Dermis microvascular lymphatic vessel endothelial cell (primary cell): ENCODE measurements at places on chromosomes 7 and 10.

- DNase-seq, result no peak
Observed at GRCh38 chr10:110676016-110676415, 31.9 kb downstream of the RBM20 start.

DNA sequence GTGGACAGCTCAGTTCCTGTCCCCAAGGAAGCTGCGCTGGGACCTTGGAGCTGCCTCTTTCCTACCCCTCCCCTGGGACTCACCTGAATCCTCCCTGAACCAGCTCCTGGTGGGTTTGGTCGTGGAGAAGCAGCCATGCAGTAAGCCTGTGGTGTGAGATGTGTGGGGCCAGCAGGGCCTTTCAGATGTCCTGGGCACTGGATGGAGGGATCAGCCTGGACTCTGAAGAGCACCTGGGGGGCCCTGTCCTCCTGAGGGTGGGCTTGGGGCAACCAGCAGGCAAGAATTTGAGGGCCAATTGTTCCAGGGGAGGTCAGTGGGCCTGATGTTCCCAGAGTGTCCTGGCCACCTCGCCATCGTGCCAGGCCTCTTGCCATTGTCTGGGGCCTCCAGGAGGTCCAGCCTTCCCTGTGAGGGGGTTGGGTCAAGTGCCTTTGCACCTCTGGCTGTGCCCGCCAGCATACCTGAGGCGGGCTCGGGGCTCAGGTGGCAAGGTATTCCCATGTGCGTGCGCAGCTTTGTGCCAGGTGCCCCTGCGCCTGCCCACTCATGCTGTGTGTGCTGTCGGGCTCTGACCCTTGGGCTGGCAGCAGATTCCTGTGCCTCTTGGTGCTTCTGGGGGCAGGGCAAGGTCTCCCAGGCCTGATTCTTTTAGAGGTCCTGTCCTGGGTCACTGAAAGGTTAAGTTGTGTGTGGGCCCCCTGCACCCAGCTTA lies 7.3 kb downstream of the TRIM8 start:
- DNase-seq, result no peak

- DNase-seq, result no peak
Observed at GRCh38 chr10:49113741-49114141, 1.6 kb downstream of the VSTM4 start.

DNA sequence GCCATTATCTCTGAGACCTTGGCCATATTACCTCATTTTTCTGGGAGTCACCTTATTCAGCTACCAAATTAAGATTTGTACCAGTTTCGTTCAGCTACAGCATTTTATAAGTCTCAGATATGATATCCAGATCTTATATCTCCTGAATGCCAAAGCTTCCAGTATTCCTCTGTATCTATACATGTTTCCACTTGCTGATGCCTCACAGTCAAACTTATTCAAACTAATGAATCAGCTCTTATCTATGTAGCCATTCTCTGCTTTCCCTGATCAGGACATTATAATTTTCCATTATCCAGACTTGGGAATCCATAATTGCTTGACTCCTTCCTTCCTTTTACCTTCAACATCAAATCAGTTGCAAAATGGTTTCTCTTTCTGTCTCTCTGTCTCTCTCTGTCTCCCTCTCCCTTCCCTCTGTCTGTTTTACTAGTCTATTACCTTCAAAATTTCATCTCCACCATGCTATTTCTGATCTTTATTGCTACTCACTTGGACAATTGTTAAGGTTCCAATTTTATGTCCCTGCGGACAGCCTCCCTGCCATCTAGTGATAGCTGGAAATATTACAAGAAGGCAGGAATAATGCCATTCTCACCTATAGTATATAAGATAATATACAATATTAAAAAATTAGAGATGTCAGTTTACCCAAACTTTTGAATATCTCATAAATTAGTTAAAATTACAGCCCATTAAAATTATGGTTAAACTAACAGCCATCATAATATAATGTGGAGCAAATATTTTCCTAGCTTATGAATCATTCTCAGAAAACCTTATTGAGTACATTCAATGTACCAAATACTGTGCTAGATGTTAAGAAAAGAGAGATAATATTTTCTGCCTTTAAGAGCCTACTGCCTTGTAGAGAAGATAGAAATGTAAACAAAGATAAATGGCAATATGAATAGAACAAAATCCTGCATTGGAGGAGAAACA lies 89.8 kb downstream of the PCLO start:
- no peak for DNase-seq

DNA sequence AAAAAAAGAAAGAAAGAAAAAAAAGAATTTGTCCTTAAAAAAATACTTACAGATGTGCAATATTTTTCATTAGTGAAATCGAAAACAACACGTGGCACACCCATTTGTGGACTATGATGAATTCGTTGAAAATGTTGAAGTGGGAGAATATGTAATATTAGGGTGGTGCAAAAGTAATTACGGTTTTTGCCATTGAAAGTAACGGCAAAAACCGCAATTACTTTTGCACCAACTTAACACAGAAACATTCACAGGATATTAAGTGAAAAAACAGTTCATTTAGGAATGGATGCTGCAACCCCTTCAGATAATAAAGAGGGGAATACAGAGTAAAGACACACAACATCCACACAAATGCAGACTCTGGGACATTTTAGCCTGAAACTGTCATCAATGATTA lies 96.0 kb downstream of the CALN1 start:
- DNase-seq, result no peak

- no peak for DNase-seq
Observed at GRCh38 chr10:94443047-94443446, 40.7 kb downstream of the TBC1D12 start.

- DNase-seq, result no peak
Observed at GRCh38 chr10:45440511-45441062, 66.6 kb downstream of the ALOX5 start.

DNA sequence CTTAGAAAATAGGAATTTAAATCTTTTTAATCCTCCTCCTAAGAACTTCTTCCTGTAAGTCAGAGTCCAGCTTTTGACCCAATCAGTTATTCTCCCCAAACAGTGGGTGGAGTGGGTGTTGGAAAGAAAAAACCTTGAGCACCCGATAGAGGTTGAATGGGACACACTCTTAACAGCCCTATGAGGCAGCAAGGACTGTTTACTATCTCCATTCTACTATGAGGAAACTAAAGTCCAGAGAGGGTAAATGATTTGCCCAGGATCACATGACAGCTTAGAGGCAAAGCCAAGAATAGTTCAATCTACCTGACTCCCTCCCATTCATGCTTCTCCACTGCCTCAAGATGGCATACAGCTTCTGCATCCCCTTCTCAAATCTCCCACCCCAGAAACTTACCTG lies 57.6 kb upstream of the SLC35B4 start:
- DNase-seq, result no peak

DNA sequence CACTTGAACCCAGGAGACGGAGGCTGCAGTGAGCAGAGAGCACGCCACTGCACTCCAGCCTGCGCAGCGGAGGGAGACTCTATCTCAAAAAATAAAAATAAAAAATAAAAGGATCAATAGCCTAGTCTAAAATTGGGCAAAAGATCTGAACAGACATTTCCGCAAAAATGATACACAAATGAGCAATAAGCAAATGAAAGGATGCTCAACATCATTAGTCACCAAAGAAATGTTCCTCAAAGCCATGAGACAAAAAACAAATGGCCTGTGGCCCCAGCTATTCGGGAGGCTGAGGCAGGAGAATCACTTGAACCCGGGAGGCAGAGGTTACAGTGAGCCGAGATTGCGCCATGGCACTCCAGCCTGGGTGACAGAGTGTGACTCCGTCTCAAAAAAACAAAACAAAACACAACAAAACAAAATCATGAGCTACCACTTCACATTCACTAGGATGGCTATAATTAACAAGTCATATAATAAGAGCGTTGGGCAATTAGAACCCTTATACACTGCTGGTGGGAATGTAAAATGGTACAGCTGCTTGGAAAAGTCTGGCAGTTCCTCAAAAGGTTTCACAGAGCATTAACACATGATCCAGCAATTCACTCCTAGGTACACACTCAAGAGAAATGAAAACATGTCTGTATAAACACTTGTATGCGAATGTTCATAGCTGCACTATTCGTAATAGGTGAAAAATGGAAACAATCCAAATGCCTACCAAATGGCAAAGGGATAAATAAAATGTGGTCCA lies 3.1 kb downstream of the DAGLB start:
- no peak for DNase-seq

- no peak for DNase-seq
Observed at GRCh38 chr10:44016589-44017482, 368.1 kb downstream of the CXCL12 start.

DNA sequence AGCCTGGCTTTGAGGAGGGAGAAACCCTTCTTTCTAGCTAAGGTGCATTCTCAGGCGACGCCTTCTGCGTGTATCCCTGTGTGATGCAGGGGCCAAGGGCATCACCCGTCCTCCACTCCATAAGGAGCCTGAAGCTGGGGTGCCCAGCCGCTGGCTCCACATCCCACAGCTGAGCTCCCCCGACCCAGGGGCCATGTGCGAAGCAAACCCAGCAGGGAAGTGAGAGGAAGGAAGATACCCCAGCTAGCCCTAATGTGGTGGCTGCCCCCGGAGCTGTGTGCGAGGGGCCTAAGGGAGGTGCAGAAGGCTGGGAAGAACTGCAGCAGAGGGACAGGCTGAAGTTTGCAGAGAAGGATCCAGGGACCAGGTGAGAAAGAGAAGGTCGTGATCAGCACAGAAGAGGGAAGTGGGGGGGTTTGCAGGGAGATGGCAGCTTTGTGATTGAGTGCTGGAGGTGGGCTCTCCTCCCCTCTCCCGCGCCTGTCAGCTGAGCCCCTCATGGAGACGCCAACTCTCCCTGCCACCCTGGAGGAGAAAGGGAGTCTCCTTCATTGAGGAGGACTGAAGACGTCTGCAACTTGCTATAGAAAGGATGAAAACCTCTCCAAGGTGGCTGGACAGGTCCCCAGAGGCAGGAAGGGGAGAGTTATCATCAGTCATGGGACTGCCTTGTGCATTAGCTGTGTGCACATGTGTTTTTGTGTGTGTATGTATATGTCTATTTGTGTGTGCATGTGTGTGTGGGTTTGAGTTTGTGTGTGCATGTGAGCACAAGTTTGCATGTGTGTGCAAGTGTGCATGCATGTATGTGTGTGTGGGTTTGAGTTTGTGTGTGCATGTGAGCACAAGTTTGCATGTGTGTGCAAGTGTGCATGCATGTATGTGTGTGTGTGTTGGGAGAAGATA lies 3.5 kb upstream of the CALML5 start:
- DNase-seq, result no peak

GRCh38 chr10:117736655-117737054 lies 194.1 kb downstream of the EMX2 start:
- DNase-seq, result no peak

DNA sequence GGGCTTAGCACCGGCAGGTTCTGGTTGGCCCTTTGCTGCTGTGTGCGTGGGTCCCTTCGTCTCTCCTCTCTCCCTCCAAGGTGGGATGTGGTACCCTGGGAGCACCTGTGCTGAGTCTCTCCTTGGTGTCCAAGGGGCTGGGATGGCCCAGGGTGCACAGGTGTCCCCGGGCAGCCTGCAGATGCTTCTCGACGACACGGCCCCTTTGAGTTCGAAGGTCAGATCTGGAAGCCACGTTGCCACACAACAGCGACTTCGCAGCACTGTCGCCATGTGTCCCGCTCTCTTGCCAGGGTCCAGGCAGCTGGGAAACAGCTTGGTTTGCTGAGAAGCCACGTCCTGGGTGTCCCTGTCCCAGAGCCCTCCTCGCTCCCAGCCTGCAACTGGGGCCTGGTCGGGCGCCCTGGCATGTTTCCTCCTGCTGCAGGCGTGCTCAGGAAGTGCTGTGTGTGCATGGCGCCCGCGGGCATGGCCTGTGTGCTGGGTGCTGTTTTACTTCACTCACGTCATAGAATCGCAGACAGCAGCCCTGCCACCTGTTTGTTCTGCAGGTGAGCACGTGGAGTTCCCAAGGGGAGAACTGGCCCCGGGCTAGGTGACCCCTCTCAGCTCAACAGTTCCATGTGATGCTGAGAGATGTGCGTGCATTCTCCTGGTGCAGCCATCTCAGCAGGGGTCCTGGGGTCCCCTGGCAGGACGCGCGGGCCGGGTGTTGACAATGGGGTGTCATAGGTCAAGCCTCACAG lies 70.9 kb downstream of the DNAJB6 start:
- no peak for DNase-seq

DNA sequence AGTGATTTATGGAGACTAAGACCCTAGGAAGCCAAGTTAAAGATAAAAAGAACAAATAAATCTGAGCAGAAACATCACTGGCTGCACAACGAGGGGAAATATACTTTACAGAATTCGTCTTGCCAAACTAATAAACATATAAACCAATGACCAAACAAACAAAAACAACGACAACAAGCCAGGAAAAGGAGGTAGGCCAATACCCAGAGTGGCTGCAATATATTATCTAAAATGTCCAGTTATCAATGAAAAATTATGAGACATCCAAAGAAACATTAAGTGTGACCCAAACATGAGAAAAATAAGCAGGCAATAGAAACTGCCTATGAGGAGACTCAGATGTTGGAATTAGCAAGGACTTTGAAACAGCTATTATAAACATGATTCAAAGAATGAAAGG lies 81.0 kb downstream of the PKD1L1 start:
- DNase-seq, result no peak

- DNase-seq, result no peak
Observed at GRCh38 chr10:96541921-96542320, 28.2 kb upstream of the TLL2 start.

- DNase-seq, result no peak
Observed at GRCh38 chr7:34128762-34129161, 223.4 kb downstream of the BMPER start.

GRCh38 chr7:155482511-155483183 lies 24.7 kb downstream of the EN2 start:
- DNase-seq, result no peak

DNA sequence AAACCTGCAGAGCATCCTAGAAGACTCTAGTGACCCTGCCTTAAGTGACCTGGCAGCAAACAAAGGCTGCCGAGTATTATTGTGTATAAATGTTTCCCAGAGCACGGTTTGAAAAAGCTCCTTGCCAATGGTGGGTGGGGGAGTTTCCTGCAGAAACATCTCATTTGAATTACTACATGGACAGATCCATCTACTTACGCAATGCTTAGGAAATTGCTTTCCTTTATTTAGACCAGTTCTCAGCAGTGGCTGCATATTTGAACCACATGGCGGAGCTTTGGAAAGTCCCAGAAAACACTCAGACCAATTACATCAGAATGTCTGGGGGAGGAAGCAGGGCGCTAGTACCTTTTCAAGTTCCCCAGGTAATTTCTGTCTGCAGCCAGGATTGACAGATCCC lies 560.9 kb downstream of the SDK1 start:
- DNase-seq, result peak; percentile 57

DNA sequence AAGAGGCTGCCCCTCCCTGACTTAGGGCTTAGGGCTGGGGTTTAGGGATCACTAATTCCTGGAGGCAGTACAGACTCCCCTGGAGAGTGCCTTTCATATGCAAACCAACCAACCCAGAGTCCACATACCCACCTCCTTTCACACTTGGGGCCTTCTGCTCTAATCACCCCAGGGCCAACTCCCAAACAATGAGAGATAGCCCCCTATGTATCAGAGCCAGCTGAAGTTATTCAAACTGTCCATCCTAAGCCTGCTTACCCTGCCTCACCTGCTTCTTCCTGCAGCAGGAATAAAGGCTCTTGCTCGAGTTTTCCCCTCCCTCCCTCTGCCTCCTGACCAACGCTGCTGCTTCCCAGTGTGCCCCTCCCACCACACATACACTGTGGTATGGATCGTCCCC lies 51.8 kb upstream of the SLC35G1 start:
- no peak for DNase-seq
